ENCODE measurements at places on chromosomes 16 and 17. TPM values are rescaled to one million over a fixed set of nuclear protein-coding genes. Genes with fewer than 3 reads are reported as not detected.

NPW gene
- total RNA-seq = 0.35 TPM

CHD9NB gene
- total RNA-seq = 2.7 TPM

GLP2R gene
- 0.10 TPM for total RNA-seq

MT1F gene
- not detected for total RNA-seq

BLTP2 gene
- total RNA-seq = 154 TPM

TBX21 gene
- not detected for total RNA-seq

CA4 gene
- 4.0 TPM for total RNA-seq

CCDC78 gene
- 0.41 TPM for total RNA-seq

TOX3 gene
- total RNA-seq = 0.15 TPM

SOST gene
- total RNA-seq = not detected

PRDM7 gene
- not detected for total RNA-seq

TP53TG3B gene
- not detected for total RNA-seq

TNFRSF17 gene
- total RNA-seq = not detected

NXN gene
- 55.7 TPM for total RNA-seq

CEMP1 gene
- not detected for total RNA-seq
